Ecto neural progenitor cell (in vitro differentiated cells): ENCODE measurements at places on chromosomes 1 and 21.

- DNase-seq, result no peak
These were observed 773 bp upstream of the RCC2 start for GRCh38 chr1:17440074-17440826.

DNA sequence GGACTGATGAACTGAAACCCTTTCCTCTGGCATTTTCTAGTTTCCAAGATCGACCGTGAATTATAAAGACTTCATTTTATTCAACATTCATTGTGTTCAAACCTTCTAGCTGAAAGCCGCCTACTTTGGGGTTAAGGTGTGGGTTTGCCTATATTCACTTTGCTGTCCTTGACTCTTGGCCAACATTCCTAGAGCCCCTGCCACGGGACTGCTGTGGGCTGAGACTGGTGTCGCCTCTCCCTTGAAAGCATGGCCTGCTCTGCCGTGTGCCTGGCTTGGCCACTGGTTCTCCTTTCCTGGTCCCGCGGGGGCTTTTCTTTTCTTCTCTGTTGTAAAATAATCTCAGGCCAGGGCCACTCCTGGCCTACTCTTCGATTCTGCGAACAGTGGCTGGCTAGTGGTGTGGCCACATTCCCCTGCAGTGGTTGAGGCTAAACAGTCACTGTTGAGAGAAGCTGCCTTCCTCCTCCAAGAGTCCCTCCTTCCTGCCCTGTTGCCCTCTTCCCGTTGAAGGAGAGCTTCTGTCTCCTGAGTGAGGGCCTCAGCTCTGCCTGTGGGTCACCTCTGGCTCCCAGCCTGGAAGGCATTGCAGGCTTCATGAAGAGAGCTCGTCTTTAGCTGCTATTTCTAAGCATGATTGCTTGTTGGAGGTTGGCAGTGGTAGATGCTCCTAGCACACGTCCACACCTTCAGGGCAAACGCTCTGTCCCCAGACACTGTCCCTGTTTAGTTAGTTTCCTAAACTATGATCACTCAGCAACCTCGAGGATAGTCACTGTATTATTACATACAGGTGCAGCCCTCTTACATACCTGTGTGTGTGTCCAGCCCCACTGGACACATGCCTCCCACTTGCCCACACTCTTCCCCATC lies 80.5 kb downstream of the GALNT2 start:
- no peak for DNase-seq

GRCh38 chr1:16172964-16173446 lies 17.1 kb upstream of the EPHA2 start:
- DNase-seq, result no peak

GRCh38 chr1:32150847-32151246 lies 28.6 kb upstream of the TXLNA start:
- DNase-seq, result no peak

- peak; percentile 39 for DNase-seq
These were observed 15.4 kb upstream of the ZBTB21 start for GRCh38 chr21:42025376-42026081.

DNA sequence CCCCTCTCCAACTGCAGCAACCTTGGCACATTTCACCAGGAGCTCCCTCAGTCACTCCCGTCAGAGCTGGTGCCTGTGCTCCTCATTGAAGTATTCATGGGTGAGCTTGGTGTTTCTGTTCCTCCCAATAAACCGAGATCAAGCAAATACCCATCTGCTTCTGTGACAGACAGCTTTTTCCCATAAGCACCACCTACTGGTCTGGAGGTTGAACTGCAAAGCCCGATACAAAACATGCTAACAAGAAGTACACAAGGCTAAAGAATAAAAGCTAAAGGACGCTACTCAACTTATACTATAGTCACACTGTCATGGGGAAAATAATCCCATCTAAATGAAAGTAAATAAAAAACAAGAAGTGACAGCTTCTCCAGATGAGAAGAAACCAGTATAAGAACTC lies 111.9 kb upstream of the C21orf91 start:
- no peak for DNase-seq

- no peak for DNase-seq
These were observed 68.6 kb downstream of the MDM4 start for GRCh38 chr1:204584699-204585372.

DNA sequence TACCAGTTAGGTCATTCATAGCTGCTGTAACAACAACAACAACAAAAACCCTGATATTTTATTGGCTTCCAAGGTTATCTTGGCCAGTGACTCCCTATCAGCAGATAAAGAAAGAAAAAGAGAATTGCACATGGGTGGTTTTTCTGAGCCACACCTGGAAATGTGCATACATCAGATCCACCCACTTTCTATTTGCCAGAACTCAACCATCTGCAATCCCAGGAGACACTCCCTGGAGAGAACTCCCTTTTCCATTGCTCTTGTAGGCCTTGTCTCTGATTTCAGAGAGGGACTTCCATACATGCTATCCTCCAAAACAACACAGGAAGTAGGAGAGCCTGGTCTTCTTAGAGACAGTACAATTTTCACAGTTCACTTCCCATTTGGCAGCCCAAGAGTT lies 74.9 kb upstream of the ZC3H11B start:
- DNase-seq, result no peak

DNA sequence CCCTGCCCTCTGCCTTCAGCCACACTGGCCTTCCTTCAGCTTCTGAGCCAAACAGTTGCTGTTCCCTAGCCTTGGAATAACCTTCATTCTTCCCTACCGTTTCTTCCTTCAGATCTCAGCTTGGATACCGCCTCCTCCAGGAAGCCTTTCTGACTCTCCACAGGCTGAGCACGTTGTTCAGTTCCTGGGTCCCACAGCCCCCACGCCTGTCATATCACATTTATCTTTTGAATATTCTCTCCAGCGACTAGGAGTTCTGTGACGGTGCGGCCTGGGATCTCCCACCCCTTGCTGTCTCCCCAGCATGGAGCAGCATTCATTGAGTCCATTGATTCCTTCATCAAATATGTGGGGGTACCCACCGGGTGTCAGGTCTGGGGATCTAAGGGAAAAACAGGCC lies 39.2 kb downstream of the EPHA2 start:
- DNase-seq, result no peak

- DNase-seq, result no peak
These were observed 39.5 kb downstream of the PDC start for GRCh38 chr1:186421446-186421845.

- DNase-seq, result no peak
These were observed 215.5 kb upstream of the USP25 start for GRCh38 chr21:15514073-15514946.

DNA sequence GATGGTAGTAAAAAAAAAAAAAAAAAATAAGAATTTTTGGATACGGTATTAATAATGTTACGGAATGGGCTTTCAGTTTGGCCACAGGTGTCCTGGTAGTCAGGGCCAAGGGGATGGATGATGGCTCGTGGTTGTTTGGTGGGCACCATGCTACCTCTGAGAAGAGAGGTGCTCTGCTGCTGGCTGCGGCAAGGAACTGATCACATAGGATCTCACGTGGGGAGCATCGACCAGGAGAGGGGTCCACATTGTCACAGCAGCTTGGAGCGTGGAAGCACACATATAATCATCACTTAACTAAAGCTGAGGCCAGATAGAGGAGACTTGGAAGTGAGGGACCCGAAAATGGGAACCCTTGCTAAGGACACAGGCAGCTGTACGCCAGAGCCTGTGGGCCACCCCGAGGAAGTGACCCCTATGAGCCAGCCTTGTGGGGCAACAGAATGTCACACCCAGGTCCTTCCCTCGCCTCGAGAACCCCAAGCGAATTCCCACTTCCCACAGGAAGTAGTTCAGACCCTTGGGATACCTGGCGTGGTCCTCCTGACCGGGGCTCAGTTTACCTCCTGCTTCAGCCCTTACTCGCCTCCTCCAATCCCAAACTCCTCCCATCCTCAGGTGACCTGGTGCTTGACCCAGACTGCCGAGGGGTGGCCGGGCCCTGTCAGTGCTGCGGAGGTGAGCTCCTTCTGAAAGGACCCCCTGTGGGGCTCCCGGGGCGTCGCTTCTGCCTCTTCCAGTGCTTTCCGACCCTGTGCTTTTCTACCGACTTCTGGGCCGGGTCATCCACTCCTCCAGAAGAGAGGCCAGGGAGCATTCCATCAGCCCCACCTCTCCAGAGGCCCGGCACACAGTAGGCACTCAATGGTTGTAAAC lies 222.0 kb downstream of the CAMTA1 start:
- peak; percentile 35 for DNase-seq

GRCh38 chr1:211353562-211354212 lies 27.1 kb downstream of the TRAF5 start:
- DNase-seq, result no peak

DNA sequence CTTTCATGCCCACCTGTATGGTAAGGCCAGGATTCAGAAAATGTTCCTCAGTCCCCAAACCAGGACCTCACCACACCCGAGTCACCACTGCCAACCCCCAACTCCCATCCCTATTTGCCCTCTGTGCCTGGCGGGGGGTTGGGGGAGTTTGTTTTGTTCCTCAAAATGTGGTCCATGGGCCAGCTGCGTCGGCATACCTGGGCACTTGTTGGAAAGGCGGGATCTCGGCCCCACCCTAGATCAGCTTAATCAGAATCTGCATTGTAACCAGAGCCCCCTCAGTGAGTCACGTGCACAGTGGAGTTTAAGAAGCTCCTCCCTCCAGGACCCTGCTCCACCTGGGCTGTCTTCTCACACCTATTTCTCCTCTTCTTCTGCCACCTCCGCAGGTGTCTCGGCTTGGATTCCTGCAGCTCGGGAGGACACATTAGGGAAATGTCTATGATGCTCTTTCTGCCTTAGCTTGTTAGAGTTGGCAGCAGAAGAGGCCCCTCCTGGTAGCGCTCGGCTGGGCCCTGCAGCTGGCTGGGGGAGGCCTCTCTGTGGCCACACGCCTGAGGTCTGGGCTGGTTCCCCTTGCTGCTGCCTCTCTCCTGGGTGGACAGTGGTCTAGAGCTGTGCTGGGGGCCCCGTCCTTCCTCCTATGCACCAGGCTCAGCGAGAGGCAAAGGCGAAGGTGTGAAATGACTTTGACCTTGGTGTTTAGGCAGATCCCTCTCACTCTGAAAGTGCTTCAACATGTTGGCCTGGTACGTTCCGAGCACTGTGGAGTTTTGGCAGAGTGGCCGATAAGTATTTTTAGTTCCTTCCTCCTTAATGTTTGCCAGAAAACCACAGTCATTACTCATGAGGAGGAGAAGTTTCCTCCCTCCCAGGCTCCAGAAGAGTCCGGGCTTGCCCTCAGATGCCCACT lies 41.8 kb upstream of the CAMTA1 start:
- DNase-seq, result no peak

DNA sequence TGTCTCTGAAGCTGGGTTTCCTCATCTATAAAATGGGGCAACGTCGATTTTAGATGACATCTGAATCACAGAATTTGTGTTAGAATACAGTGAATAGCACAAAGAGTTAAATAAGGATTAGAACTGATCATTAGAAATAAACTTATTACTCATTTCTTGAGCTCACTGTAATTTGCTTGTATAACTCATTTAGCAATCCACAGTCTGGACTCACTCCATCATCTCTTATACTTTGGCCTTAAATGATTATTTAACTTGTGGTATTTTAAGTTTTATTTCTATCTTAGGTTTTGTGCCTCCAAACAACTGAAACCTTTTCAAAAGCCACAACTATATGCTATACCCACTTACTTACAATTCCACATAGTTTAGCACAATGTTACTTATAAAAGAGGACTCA lies 128.0 kb downstream of the CDC42BPA start:
- DNase-seq, result no peak

- DNase-seq, result no peak
These were observed 20.7 kb downstream of the F5 start for GRCh38 chr1:169565335-169566271.

GRCh38 chr1:241114699-241115233 lies 242.2 kb downstream of the RGS7 start:
- DNase-seq, result no peak

DNA sequence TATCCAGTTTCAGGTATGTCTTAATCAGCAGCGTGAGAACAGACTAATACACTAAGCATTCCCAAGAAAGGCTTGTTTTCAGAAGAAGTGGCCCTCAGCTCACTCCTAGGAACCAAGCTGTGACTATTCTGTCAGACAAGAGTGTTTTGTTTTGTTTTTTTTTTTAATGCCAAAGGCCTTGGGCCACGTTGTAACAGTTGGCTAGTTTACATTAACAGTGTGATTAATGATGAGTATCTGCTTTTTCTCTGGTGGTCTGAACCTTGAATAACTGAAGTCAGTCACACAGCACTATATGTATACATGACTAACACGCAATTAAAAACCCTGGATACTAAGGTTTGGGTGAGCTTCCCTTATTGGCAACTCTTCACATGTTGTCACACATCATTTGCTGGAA lies 21.9 kb downstream of the DPYD start:
- no peak for DNase-seq

DNA sequence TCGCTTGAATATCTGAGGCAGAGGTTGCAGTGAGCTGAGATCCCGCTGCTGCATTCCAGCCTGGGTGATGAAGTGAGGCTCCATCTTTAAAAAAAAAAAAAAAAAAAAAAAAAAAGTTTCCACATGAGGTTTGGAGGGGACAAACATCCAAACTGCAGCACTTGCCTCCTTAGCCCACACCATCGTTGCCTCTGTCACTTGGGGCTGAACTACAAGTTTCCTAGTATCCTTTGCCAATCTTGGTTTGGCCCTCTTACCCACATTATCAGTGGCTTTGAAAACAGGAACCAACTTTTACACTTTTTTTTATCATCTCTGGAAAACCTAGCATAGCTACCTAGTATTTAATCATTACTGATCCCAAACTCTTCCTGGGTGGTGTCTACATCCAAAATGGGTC lies 59.2 kb downstream of the CLSTN1 start:
- DNase-seq, result no peak

GRCh38 chr21:44931137-44931500 lies 8.7 kb upstream of the SLX9 start:
- no peak for DNase-seq

DNA sequence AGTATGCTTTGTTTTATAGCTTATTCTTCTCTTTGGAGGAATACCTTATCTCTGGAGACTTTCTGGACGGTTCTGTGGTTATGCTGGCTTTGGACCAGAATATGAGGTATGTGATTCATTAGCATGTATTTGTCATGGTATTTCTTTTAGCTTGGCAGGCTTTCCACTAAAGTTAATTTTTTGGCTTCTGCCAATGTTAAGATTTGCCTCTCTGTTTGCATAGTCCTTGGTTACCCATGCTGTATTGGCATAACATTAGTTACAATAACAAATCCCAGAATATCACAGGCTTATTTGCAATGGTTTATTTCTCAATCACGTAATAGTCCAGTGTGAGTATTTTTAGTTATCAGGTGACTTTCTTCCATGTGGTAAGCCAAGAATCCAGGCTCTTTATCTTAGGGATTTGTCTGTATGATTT lies 9.7 kb downstream of the ZMPSTE24 start:
- DNase-seq, result no peak

DNA sequence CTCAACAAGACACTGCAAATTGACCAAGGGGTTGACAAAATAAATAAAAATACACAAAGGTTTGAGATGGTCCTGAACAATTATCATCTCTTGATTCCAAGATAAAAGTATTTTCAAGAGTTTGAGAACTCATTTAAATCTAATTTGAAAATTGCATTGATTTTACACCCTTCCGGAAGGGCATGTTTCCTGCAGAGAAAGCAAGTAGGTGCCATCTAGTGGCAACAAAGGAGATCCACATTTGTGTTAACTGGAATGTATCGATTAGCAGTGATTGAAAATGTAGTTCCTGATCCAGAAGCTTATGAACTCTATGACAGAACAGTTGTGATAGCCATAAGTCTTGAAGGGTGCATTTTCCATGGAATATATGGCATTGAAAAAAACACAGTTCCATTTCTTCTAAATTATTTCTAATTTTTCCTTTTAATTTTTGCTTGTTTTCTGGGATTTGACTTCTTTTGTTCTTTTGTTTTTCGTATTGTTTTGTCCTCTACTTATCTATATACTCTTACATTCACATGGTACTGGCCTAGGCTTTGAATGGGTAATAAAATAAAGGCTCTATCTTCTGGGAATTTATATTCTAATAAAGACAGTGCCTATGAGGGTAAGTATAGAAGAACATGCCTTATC lies 143.7 kb downstream of the DNM3 start:
- DNase-seq, result no peak
